ENCODE measurements at places on chromosomes 13 and 19.

DNA sequence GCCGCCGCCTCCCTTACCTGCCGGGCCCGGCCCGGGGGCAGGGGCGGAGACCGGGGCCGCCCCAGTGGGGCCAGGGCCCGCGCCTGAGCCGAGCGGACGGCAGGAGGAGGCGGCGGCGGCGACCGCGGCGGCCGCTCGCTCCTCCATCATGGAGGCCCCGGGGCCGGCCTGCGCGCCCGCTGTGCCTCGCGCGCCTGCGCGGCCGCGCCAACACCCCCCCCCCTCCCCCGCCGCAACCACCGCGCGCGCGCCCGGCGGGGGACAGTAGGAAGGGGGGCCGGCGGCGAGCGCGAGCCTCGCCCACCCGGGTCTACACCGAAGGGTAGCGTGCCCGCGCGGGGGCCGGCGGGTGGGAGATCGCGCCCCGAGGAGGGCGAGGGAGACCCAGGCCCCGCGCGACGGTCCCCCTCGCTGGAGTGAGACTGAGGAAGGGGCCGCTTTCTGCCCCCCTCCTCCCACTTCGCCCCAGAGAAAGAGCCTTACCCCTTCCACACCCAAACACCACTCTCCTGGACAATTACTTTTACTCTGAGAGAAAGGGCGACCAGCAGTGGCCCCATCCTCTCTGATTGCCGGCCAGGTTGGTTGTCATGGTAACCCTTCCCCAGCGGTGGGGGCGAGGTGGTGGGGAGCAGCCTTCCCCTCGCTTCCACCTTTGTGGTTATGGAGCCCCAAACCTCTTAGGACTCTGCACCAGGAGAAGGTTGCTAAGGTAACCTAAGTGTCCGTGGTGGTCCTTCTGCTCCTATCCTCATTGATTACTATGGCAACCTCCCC lies at the start of gene STRN4:
Gene STRN4 (minus strand): TSS at position 170 of the 777 bp plus-strand sequence. CDS start 20 bp downstream, at position 150.
- DNase-seq, result peak; percentile 50

DNA sequence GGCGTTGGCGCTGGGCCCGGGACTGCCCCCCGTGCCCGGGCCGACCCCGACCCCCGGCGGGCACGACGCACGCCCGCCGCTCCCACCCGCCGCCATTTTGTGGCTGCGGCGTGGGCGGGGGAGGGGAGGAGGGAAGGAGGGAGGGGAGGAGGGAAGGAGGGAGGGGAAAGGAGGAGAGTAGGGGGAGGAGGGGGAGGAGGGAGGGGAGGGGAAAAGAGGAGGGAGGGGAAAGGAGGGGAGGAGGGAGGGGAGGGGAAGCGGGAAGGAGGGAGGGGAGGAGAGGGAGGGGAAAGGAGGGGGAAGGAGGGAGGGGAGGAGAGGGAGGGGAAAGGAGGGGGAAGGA lies at the start of gene BTBD2:
Gene BTBD2 (minus strand): TSS at position 107 of the 343 bp plus-strand sequence. CDS start 11 bp downstream, at position 96.
- DNase-seq, result peak; percentile 21

- DNase-seq, result peak; percentile 80
Observed at GRCh38 chr19:46000491-46001246, 5.4 kb downstream of the CCDC61 start.

DNA sequence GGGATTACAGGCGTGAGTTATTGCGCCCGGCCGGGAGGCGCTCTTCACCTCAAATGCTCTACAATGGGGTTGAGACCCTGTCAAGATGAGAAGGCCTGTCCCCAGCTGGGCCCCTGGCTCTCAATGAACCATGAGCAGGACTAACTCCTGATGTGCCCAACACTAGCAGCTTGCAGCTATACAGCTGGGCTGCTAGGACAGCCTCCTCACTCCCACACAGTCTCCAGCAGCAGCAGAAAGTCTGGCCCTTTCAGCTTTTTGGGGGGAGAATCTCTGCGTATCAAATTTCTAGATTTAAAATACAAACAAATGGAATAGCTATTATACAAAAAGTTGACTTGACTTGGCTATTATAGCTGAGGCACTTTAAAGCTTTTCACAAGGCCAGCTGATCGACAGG lies 30.2 kb downstream of the TMTC4 start:
- DNase-seq, result no peak

DNA sequence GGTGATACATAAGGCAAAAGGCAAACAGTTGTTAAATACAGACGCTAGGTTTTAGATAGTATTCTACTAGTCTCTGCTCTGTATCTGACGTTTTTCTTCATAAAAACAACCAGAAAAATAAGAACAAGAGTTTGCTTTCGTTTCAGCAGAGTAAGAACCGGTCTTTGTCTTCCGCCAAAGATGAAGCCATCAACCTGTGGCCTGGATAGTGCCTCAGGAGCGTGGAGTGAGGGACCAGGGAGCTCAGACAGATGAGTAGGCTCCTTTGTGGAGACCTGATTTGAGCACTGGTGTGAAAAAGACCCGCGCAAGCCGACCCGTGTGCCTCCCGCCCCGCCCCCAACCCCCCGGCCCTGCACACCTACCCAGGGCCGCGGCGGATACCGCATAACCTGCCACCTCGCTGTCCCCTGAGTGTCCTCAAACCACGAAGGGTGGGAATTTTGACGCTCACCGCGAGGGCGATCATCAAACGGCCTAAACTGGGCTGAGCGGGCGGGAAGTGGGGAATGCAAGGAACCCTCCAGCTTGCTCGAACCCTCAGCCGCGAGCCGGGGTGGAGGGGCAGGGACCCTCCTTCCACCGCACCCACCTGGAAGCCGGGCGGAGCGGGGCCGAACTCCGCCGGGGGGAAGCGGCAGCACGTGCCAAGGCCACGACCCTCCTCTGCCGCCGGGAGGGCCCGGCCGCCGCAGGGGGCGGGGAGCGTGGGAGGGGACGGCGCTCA lies 866 bp upstream of the LMO7 start:
- DNase-seq, result no peak

GRCh38 chr13:30107121-30107520 lies 200.2 kb downstream of the KATNAL1 start:
- no peak for DNase-seq

- no peak for DNase-seq
Observed at GRCh38 chr19:51391073-51391611, 751 bp upstream of the C19orf84 start.

GRCh38 chr19:47824396-47824795 lies 2.7 kb downstream of the CRX start:
- no peak for DNase-seq

DNA sequence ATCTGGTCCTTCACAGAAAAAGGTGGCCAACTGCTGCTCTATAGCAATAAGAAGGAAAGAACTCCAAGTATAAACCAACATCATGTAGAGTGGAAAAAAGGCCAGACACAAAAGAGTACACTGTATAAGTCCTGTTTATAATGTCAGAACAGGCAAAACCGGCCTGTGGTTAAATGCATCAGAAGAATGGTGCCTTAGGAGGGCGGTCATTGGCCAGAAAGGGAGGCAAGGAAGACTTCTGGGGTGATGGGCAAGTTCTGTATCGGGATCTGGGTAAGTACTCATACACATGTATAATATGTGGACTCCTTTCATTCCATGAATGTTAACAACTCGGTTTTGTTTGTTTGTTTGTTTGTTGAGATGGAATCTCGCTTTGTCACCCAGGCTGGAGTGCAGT lies 4.1 kb downstream of the ETHE1 start:
- DNase-seq, result no peak

GRCh38 chr19:1914826-1915341 lies 9.7 kb downstream of the ADAT3 start:
- no peak for DNase-seq

DNA sequence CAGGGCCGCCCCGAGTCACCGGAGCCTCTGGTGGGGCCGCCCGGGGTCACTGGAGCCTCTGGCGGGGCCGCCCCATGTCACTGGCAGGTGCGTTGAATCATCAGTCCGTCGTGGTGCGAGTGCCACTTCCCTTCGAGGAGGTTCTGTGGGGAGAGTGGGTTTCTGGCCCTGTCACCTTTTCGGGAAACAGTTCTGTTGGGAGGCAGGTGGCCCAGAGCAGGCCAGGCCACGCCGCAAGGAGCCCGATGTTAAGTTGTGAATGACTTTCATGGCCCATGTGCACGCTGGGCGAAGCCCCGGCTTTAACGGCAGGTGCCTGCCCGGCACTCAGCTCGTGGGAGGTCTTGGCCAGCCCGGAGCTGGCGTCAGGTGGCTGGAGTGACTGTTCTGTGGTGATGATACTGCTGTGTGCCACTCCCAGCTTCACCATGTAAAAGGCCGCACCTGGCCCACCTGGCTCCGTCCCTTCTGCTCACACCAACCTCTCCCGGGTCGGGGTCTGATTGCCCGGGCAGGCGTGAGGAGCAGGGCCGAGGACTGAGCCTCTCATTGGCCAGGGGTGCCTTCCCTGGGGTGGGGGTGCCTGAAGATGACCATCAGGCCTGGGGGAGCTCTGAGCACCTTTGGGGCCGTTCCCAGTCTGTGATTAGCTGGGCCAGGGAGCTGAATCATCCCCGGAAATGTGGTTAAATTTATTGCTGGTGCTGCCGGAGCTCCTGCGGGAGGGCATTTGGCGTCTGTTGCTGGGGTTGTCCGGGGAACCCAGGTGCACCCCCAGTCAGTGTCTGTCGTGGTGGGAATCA lies 29.2 kb downstream of the CSNK1G2 start:
- no peak for DNase-seq

- no peak for DNase-seq
Observed at GRCh38 chr13:89029062-89029461, 1357.9 kb downstream of the SLITRK5 start.

GRCh38 chr19:18648973-18649315 lies 12.1 kb downstream of the KLHL26 start:
- no peak for DNase-seq

GRCh38 chr19:39738814-39739213 lies 985 bp upstream of the CLC start:
- no peak for DNase-seq

DNA sequence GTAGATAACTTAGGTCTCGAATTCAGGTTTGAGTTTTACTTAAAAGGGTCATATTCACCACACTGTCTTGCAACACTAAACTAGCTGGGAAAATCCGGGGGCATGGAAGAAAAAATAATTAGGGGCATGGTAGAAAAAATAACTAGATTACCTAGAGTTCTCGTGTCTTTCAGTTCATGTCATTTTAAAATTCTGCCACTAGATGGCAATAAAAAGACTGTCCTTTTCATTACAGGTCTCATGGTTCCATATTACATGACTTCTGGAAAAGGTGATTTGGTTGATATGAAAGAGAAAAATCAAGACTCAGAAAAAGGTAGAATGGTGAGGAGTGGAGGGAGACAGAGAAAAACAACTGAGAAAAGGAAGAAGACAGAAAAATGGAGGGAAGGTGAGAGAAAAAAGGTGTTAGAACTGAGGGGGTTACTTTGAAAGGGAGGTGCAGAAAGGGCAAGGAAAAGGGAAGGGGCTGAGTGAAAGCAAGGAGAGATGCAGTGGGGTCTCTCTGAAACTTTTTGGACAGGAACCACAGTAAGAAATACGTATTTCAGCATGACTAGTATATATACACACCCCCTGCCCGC lies 299.0 kb downstream of the KLF12 start:
- no peak for DNase-seq

Measured in naive thymus-derived CD8-positive, alpha-beta T cell (primary cell).